ENCODE measurements at places on chromosomes 11 and 22. TPM values are rescaled to one million over a fixed set of nuclear protein-coding genes. Genes with fewer than 3 reads are reported as not detected.

The KLHL35 gene
- total RNA-seq, result 1.2 TPM

The METTL15 gene
- 12.1 TPM for total RNA-seq

DNA sequence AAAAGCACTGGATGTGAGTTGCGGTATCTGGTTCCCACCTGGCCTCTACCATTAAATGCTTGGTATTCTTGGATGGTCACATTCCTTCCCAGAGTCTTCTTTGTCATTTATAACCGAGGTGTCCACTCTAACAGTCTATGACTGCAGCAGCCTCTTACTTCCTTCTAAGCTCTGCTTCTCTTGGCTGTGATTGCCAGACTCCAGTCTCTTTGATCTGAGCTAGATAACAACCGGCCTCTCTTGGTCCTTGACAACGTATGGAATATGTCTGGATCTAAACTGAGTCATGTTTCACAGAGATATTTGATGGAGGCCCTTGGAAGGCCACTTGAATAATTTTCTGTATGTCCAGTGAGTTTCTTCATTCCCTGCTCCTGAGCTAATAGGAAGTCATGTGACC lies 141.6 kb upstream of the TENM4 start:
- H3K4me3 ChIP-seq, result no peak overlapping the region
- no peaks in the 10 kb centered on the region for H3K4me1 ChIP-seq
- no peak overlapping the region for H3K27ac ChIP-seq
- H3K27me3 ChIP-seq, result no peaks in the 10 kb centered on the region

The KCNQ1OT1 gene
- total RNA-seq, result 1.5 TPM

The OVOL1 gene
- total RNA-seq, result not detected

The MPEG1 gene
- total RNA-seq, result not detected

GRCh38 chr11:114150671-114151070 lies 91.2 kb downstream of the ZBTB16 start:
- H3K27ac ChIP-seq, result no peak overlapping the region
- no peaks in the 10 kb centered on the region for H3K36me3 ChIP-seq
- no peak for DNase-seq
- no peak overlapping the region for H3K4me3 ChIP-seq
- peaks cover 7% of the 10 kb centered on the region for H3K4me1 ChIP-seq

The TYMP gene
- total RNA-seq, result 2.1 TPM

GRCh38 chr11:106399624-106400023 lies 322.2 kb downstream of the AASDHPPT start:
- H3K4me3 ChIP-seq, result no peak overlapping the region
- DNase-seq, result no peak

- no peaks in the 10 kb centered on the region for H3K4me1 ChIP-seq
- no peak overlapping the region for H3K27ac ChIP-seq
- DNase-seq, result no peak
- no peaks in the 10 kb centered on the region for H3K27me3 ChIP-seq
- no peak overlapping the region for H3K4me3 ChIP-seq
Observed at GRCh38 chr11:78156127-78156844, 16.9 kb upstream of the ALG8 start.

DNA sequence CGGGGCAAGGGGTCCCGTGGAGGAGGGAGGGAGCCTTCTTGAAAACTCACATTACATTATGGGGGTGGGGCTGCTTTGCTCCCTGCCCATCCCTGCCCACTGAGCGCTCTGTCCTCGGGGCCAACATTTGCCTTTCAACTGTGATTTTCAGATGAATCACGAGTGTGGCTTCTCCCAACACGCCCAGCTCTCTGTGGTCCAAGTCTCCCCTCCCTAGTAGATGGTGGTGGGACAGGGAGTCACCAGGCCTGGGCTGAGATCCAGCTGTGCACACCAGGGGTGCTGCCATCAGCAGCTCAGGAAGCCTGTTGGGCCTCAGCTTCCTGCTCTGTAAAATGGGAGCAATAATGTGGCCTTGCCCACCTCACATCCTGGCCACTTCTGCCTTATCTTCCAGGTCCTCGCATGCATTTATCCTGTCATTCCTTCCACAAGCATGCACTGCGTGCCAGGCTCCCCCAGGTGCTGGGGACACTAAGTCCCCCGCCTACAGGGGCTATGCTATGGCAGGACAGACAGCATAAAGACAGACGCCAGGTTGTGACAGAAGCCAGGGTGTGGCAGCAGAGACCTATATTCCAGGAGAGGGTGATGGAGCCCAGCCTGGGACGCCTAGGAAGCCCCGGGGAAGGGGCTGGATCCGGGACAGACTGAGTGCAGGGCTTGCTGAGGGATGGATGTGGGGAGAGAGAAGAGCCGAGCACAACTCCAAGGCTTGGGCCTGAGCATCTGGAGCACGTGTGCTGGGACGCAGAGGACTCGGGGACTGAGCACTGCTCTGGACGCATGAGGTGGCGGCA lies 30.5 kb downstream of the NFAM1 start:
- H3K27ac ChIP-seq, result no peak overlapping the region
- no peaks in the 10 kb centered on the region for H3K4me1 ChIP-seq
- H3K36me3 ChIP-seq, result no peaks in the 10 kb centered on the region
- no peak overlapping the region for H3K4me3 ChIP-seq
- DNase-seq, result no peak
- H3K27me3 ChIP-seq, result no peaks in the 10 kb centered on the region

DNA sequence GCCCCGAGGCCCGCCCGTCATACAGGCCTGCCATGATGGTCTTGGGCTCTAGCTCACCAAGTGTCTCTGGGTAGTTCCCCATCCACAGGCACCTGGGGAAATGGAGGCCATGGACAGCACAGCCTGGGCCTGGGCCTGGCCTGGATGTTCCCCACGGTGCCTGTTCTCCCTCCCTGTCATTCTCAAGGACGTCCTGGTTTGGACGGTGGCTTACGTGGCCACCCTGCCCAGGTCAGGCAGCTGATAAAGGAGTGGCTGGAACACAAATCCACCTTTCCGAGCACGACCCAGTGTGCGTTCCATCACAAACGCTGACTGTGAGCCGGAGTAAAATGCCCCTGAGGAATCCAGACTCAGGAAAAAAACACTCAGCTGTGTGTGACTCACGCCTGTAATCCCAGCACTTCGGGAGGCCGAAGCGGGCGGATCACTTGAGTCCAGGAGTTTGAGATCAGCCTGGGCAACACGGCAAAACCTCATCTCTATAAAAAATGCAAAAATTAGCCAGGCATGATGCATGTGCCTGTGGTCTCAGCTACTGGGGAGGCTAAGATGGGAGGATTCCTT lies 41.2 kb upstream of the TESMIN start:
- no peak overlapping the region for H3K27ac ChIP-seq
- H3K4me1 ChIP-seq, result no peaks in the 10 kb centered on the region
- no peaks in the 10 kb centered on the region for H3K36me3 ChIP-seq
- H3K27me3 ChIP-seq, result no peaks in the 10 kb centered on the region
- no peak for DNase-seq
